ENCODE measurements at places on chromosomes 6 and 20.

DNA sequence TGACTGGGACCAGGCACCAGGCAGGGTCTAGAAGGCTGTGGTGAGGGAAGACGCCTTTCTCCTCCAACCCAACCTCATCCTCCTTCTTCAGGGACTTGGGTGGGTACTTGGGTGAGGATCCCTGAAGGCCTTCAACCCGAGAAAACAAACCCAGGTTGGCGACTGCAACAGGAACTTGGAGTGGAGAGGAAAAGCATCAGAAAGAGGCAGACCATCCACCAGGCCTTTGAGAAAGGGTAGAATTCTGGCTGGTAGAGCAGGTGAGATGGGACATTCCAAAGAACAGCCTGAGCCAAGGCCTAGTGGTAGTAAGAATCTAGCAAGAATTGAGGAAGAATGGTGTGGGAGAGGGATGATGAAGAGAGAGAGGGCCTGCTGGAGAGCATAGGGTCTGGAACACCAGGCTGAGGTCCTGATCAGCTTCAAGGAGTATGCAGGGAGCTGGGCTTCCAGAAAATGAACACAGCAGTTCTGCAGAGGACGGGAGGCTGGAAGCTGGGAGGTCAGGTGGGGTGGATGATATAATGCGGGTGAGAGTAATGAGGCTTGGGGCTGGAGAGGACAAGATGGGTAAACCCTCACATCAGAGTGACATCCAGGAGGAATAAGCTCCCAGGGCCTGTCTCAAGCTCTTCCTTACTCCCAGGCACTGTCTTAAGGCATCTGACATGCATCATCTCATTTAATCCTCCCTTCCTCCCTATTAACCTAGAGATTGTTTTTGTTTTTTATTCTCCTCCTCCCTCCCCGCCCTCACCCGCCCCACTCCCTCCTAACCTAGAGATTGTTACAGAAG, 45.2 kb upstream of the TTPAL start:
- no peak for DNase-seq

DNA sequence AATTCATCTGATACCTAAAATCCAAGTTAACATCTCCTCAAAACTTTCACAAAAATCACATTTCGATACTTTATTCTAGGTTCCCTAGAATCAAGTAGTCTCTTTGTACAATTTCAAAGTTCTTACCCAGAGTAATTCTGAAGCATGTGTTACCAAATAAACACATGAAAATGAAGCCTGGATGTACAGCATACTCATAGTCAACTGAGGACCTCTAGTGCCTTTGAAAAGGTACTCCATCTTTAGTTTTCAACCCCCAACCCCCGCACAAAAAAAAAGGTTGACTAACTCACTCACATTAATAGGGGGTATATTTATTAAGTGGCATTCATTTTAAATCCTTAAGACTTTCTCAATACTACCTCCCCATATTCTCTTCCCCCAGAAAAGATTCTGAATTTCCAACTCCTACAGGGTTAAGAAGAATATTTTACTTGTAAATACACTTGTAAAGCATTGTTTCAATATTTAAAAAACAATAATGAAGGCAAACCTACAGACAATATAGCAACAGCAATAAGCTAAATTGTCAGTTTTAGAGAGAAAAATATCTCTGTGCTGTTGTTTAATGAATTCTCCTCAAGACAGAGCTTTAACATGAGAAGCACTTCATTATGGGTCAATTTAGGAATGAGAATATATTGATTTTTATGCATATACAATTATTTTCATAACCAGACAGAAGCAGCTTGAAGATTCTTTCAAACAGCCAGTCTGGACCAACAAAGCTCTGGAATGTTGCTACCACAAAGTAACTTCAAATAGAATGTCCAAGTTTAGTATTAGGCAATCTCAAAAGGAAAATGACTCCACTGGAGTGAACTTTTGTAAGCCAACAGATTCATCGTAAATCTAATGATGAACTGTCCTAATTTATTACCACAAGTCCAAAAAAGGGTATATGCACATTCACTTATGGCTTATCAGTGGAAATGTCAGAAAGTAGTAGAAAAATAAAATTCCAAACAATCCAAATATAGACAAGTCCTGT, 3.3 kb downstream of the PLN start:
- DNase-seq, result peak; percentile 30

DNA sequence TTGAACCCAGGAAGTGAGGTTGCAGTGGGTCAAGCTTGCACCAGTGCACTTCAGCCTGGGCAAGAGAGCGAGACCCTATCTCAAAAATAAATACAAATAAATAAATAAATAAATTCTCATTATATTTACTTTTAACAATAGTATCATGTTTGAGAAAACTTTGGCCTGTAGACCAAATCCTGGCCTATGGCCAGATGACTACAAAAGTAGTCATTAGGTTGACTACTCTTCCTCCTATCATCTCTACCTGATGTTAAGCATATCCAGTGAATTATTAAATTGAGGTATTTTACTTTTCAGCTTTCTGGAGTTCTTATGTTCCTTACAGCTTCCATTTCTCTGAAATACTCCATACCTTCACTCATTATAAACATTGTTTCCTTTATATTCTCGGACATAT, 280.6 kb downstream of the LAMA2 start:
- no peak for DNase-seq

DNA sequence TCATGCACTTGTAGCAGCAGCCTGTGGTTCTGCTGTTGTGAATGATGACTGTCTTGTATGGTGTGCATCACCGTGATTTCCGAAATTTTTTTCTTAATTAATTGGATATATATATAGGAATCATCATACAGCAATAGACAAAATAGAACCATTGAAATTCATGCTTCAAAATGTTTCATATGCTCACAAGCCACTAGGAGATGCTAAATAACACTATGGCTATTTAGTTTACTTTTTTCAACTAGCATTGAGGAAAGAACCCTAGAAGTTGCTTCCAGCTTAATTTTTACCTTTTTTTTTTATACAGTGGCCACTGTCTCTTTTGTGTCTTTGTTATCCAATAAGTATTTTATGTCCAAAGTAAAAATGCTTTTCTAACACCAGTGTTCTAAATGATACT, 485.4 kb downstream of the CDKAL1 start:
- DNase-seq, result no peak

DNA sequence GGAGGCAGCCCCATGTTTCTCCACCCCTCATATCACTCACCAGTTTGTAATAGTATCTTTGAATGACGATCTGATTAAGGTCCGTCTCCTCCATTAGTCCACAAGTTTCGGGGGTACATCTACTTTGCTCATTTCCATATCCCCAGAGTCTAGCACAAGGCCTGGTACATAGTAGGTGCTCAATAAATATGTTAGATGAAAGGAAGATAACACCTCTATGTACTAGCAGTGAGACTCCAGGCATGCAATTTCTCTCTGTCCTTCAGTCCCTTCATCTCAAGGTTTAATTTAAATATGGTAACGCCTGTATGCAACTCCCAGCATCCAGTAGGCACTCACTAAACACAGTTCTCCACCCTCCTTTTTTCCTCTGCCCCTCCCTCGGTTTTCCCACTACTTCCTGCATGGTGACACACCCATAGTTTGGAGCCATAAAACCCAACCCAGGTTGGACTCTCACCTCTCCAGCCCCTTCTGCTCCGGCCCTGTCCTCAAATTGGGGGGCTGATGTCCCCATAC, 461 bp upstream of the HNF4A start:
- no peak for DNase-seq

DNA sequence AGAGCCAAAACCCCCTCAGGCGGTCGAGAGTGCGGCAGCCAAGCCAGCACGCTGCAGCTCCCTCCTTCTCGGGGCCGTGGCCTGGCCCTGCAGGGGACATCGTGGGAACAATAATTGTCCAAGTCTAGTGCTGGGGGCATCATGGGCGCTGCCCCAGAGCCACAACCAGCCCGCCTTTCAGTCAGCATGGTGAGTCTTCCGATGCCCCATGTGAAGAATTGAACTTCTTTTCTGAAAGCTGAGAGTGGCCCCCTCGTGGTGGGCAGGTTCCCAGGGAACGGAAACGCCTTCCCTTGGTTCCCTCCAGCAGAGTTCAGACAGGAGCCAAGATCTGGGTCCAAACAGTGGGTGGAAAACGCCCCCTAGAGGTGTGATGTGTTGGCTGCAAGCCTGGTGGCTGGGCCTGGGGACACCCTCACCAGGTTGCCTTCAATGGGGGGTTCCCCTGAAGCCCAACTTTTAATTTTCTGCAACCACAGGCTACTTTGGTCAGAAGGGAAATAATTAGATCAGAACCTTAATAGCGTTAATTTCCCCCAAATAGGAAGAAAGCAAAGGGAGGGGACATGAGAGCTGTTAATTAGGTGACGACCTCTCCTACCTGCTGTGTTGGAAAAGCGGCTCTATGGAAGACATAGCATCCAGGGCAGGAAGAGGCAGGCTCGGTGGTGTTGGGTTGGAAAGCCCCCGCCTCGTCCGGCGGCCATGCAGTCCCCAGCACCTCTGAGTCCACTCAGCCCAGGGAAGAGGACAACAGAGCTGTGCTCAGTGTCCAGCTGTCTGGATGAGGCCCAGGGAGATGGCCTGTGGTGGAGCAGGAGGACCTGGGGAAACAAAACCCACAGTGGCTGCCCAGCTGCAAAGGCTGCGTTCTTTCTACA, 4.7 kb upstream of the MRGBP start:
- peak; percentile 84 for DNase-seq

DNA sequence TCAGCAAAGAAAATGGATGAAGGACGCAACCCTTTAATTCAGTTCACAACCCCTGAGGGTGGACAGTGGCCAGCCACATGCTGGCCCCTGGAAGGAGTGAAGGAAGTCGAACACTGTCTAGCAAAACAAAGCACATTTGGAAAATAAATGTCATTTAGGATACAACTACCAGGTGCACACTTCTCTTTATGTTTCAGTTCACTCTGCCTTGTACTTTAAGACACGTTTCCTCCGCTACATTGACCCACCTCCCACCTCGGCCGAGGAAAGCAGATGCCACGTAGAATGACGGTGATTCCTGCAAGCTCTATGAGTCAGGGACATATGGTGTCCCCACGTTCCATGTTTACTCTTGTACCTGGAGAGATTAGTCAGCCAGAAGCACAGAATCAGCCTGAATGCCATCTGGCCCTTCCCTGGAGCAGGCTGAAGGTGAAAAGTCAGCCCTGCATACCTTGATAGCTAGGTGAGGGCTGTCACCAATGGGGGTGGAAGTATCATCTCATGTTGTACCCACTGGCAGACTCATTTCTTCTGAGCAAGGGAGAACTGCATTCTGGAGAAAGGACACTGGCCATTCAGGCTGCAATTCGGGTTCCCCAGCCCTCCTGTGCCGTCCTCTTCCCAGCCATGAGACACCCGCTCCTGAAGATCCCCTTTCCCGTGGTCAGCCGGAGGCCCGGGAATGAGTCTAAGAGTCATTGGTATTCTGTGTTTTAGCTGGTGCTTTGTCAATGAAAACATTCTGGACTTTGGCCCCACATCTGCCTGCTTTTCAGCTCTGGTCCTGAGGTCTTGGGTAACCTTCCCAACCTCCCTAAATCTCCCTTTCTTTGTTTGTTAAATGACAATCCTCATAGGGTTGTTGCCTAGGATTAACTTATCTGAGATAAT, 60.6 kb downstream of the FOXA2 start:
- no peak for DNase-seq

- no peak for DNase-seq
Measured at GRCh38 chr6:144214622-144215401, 64.5 kb downstream of the STX11 start.

GRCh38 chr6:6406715-6407070, 86.2 kb upstream of the F13A1 start:
- no peak for DNase-seq
